ENCODE measurements at places on chromosomes 16 and 17.

DNA sequence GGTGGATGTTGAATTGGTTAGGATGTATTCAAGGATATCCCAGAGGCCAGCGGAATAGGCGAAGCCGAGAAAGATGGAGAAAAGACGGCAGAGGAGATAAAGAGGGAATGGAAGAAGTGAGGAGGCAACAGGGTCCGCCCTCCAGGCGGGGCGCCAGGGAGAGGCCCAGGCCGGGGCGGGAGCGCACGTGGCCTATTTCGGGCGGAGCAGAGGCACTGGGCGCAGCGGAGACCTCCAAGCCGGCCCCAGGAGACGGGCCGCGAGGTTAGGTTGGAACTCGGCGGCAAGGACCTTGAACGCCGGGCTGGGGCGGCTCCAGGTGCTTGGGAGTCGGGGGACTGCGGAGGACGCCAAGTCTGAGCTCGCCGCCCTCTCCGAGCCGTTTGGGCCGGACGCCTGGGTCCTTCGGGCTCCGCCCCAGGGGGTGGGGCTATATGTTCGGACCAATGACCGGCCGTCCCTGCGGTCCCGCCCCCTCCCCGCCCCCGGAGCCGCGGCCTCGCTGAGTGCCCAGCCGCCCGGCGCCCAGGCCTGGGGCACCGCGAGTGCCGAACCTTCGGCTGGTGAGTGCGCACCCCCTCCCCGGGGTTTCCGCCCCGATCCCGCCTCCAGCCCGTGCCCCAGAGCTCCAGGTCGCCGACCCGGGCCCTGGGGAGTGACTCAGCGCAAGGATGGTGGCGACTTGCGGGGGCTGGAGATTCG, at the start of gene ZNF771:
Gene ZNF771, plus strand, starts transcription at position 505 of the 702 bp plus-strand sequence. CDS start 448 bp downstream, outside the sequence.
- peak; percentile 97 for DNase-seq

GRCh38 chr17:69232650-69233049, 4.0 kb upstream of the ABCA10 start:
- DNase-seq, result no peak

DNA sequence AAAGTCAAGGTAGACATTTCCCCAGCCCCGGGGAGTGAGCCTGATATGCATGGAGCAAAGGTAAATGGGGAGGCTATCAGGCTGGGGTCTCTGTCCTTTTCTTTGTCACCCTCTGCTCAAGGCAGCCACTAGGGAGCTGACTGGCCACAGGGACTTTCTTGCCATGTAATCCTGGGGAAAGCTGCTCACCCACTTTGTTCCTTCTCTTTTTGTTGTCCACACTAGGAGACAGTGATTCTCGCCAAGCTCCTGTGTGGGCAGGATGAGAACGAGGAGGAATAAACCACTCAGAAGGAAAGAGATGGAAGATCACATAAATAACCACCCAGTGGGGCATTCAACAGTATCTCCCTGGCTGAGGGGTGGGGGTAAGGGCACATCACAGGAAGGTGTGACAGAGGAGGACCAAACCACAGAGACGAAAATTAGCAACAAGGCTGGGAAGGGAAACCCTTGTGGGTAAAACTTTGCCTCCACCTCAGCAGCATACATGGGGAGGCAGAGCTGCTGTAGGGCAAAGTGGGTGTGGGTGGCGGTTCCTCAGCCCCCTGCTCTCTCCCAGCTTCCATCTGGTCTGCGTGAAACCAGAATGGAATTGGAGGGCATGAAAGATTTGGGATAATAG, 26.2 kb upstream of the CCL1 start:
- no peak for DNase-seq

GRCh38 chr17:30981531-30982519, 11.0 kb downstream of the RNF135 start:
- no peak for DNase-seq

- DNase-seq, result no peak
Observed at GRCh38 chr17:56144223-56144622, 9.1 kb upstream of the ANKFN1 start.

- no peak for DNase-seq
Observed at GRCh38 chr16:74480150-74481029, 59.1 kb upstream of the CLEC18B start.

DNA sequence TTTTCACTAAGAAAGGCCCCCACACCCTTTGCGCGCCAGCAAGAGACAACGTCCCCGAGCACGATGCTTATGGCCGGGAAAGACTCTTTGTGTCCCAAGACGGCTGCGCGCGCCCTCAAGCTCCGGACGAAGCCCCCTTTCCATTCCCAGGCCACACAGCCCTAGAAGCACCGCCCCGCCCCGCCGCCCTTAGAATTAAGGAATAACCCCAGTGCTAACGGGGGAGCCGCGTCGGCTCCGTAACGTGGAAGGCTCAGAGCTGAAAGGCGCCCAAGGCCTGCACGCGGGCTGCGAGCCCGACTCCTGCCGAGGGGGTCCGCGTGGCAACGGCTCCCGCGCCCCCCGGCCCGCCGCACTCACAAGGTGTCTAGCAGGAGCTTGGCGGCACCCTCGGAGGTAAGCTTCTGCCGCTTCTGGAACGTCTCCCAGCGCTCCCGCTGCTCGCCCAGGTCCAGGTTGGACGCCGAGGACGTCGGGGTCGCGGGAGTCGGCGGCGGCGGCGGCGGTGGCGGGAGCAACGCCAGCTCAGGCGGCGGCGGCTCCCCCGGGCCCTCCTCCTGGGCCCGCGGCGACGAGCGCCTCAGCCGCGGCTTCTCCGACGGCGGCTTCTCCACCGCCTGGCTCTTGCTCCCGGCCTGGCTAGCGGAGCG, 477 bp downstream of the CENPV start:
- peak; percentile 64 for DNase-seq

Measured in sciatic nerve (tissue), 2 donors.